B cell (primary cell): ENCODE measurements at places on chromosomes 7 and 10. TPM values are rescaled to one million over a fixed set of nuclear protein-coding genes. Genes with fewer than 3 reads are reported as not detected.

GSAP gene
- 200 and 207 TPM in 2 replicates for total RNA-seq

KLF14 gene
- 0.19 and 0.27 TPM in 2 replicates for total RNA-seq

DOCK4 gene
- total RNA-seq, result 4.1 and 5.3 TPM in 2 replicates

DNA sequence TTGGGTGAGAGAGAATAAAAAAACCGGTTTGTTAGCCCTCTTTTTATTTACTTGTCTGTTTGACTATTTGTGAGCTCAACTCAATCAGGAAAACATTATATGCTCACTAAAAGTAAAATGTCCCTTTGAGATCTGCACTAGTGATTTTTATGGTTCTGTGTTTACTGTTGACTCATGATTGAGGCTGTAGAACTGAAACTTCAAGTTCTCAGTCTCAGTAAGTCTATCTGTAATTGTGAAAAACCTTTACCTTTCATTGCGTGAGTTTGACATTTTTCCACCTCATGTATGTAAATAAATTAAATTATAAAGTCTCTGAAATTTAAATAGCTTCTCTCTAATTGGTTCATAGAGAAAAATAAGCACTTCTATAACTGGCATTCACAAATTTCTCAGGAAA is 17.0 kb upstream of the CASD1 start:
- DNase-seq, result no peak

- no peak for DNase-seq
These were observed 18.0 kb downstream of the FKBP6 start for GRCh38 chr7:73345951-73346350.

DNA sequence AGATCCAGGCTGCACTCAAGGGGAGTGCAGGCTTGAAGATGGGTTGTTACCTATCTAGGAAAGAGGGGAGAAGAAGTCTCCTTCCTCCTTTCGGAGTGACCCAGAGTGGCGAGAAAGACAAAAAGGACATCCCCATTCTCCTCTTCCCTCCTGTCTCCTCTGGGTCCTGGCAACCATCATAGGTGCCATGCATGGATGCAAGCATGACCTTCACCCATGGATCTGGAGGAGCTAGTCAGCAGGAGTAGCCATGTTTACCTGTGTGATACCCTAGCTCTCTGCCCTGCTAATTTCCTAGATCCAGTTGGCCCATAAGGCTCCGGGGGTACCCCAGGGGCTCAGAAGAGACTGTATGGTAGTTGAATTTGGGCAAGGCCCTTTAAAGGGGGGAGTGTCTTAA is 17.2 kb upstream of the CROT start:
- DNase-seq, result peak; percentile 26
